LHCN-M2 (cell line): ENCODE measurements at places on chromosomes 6 and 20.

DNA sequence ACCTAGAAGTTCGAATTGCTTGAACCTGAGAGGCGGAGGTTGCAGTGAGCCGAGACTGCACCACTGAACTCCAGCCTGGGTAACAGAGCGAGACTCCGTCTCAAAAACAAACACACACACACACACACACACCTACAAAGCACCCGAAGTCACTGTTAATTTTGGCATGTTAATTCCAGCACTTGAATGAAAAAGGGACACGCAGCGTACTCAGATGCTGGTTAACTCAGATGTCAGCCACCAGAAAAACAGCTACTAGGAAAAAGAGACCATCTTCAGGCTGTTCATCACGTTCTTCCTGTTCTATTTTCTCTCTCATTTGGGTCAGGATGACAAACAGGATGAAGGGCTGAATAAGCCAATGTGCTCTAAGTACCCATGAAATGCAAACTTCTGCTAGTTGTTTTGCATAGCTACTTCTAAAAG is 46.9 kb downstream of the BLOC1S5 start:
- peak; percentile 30 for DNase-seq

GRCh38 chr20:12512755-12513154 is 496.0 kb upstream of the SPTLC3 start:
- no peak for DNase-seq

GRCh38 chr6:38684237-38684636 is 18.7 kb downstream of the GLO1 start:
- DNase-seq: no peak

GRCh38 chr20:45372646-45373352 is 5.3 kb downstream of the TP53TG5 start:
- peak; percentile 64 for DNase-seq

DNA sequence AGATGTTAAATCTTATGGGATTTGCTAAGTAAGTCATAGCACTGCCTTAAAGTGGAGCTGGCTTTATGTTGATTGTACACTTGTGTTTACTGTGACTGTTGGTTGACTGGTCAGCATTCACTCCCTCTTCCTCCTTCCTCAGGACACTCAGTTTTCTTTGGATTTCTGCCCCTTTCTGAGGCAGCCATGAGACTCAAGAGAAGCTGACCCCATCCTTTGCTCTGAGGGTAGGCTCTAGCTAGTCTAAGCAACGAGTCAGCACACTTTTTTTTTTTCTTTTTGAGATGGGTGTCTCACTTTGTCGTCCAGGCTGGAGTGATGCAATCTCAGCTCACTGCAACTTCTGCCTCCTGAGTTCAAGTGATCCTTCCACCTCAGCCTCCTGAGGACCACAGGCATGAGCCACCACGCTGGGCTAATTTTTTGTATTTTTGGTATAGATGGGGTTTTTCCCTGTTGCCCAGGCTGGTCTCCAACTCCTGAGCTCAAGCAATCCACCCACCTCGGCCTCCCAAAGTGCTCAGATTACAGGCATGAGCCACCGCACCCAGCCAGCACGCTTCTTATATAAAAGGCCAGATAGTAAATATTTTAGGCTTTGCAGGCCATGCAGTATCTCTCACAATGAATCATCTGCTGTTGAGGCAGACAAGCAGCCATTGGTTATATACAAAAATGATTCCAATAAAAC is 191.4 kb downstream of the NFATC2 start:
- DNase-seq: peak; percentile 60

DNA sequence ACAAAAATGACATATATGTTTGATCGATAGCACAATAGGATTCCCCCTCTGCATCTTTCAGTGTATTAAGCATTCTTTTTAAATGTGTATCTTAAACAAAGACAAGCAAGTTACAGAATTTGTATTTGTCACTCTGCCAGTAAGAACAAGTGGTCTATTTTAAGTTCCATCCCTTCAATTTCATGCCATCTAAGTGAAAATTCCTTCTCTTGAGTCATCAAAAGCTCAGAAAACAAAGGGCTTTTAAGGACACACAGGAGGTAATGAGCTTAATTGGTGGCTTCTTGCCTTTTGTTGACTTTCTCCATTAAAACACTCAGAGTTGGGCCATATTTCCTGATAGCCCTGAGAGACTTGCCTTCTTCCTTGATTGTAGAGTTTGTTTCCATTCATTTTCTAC is 547.8 kb downstream of the TENT5A start:
- DNase-seq: peak; percentile 64

DNA sequence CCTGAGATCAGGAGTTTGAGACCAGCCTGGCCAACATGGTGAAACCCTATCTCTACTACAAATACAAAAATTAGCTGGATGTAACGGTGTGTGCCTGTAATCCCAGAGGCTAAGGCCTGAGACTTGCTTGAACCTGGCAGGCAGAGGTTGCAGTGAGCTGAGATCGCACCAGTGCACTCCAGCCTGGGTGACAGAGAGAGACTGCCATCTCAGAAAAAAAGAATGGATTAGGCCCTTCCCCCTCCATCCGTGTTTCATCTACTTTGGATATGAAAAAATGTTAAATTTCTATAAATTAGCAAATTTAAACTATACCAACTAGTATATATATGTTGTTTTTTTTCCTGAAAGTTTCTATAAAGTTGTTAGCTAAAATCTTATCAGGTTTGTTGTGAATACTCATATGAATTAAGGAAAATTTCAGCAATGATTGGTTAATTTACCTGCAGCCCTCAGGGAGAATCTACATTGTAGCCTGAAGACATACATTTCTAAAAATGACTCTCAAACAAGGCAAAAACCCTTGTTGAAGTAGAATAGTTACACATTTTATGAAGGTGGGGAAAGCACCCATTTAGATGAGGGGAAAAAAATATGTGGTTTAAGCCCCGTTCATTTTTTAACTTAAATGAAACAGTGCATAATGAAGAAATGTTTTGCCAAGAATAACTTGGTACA is 120.9 kb downstream of the TIAM2 start:
- no peak for DNase-seq

GRCh38 chr6:39778581-39779255 is 13.5 kb upstream of the DAAM2 start:
- DNase-seq: no peak

GRCh38 chr6:30044630-30045029 is 16.4 kb upstream of the POLR1H start:
- DNase-seq: peak; percentile 74

DNA sequence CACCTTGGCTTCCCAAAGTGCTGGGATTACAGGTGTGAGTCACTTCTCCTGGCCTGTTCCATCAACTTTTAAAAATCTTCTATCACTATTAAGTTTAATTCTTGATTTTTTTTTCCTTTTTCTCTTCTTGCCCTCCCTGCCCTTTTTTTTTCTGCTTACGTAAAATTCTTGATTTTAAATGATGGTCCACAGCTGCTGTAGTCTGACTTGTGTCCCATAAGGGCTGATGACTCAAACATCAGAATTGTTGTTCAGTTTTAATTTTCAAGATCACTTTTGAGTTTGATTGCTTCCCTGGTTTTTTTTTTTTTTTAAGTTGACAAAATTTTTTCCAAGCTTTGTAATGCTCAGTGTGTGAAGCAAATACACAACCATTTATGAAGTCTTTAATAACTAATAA is 61.9 kb downstream of the CBFA2T2 start:
- DNase-seq: peak; percentile 84

- DNase-seq: no peak
Observed at GRCh38 chr6:11563793-11564192, 26.2 kb downstream of the TMEM170B start.

DNA sequence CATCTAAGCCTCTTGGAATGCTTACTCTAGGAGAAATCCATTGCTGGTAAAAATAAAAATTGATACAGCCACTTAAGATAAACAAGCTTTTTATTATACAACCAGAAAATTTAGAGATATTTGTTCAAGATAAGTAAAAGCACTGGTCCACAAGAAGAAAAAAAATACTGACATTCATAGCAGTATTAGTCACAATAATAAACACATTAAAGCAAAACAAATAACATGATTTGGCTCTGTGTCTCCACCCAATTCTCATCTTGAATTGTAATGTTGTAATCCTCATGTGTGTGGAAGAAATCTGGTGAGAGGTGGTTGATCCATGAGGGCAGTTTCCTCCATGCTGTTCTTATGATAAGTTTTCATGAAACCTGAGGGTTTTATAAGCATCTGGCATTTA is 1093.5 kb upstream of the ADGRB3 start:
- peak; percentile 37 for DNase-seq

DNA sequence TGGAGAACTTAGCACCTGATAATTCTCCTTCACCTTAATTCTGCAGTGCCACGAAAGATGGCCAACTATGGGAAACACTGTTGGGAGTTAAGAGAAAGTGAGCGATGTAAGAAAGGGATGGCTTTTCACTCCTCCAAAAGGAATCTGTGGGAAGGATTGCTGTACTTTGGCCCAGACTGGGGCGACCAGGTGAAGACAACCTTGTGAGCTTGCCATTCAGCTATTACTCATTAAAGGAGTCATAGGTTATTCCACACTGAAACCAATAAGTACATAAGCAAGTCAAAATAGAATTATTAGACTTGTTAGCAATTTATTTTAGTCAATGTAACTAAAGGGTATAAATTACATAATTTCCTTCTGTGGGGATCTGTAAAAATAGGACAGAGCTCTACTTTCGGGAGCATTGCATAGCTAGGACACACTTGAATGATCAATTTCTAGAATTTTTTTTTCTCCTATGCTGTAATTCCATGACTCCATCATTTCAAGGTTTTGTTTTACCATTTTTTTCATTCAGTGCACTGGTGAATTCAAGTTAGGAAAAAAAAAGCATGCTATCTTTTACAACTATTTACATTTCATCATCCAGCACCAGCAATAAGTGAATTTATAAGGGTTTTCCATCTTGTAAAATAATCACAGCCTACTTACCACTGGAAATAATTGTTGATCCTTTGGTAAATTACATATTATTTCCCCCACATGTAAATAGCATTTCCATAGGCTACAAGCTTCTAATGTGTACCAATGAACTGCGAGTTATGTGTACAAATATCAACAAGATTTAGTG is 231.7 kb downstream of the SIM1 start:
- DNase-seq: no peak

- peak; percentile 15 for DNase-seq
Observed at GRCh38 chr6:165456286-165456685, 146.9 kb upstream of the C6orf118 start.

- DNase-seq: no peak
Observed at GRCh38 chr6:42241915-42242314, 24.3 kb upstream of the MRPS10 start.

DNA sequence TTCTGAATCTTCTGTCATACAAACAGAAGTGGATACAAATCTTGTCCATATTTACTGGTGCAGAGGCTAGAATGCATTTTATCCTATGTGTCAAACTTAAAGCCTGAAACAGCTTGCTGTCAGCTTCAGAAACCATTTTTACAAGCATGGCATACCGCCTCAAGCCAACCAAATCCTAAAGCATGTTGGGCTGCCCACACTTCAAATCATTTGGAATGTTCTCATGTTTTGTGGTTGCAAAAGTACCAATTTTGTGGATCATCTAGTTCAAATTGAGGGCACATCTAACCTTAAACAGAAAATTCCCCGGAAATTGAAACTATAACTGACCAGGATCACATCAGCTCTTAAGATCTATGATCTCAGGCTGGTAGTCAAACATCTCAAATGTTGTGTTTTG is 3.2 kb downstream of the GPR63 start:
- no peak for DNase-seq

DNA sequence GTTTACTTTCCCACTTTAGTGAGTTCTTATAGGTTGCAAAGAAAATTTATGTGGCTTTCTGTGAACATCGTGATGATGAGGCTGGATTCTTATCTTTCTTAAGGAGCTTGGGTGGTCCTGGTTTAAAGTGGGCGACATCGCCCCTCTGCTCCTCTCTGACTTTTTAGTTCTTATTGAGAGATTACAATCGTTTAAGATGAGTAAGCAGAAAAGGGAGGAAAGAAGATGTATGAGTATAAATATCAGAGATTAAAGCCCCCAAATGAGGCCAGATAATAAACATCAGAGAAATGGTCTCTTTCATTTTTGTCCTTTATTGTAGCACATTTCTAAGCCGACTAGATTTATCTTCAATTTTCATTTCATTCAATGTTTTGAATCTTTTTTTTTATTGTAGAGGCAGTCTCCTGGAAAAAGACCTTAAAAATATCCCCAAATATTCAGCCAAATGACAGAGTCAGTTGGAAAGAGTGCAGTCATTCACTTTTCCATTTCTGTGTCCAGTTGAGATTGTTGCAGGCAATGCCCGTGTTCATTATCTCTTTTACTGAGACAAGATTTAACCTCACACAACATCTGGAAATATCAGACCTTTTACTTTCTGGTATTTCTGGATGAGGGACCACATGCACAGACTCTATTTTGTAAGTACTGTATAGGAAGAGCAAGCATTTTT is 62.0 kb upstream of the PDE7B start:
- no peak for DNase-seq

- DNase-seq: peak; percentile 70
Observed at GRCh38 chr6:52839124-52840055, 1.2 kb downstream of the GSTA5 start.

DNA sequence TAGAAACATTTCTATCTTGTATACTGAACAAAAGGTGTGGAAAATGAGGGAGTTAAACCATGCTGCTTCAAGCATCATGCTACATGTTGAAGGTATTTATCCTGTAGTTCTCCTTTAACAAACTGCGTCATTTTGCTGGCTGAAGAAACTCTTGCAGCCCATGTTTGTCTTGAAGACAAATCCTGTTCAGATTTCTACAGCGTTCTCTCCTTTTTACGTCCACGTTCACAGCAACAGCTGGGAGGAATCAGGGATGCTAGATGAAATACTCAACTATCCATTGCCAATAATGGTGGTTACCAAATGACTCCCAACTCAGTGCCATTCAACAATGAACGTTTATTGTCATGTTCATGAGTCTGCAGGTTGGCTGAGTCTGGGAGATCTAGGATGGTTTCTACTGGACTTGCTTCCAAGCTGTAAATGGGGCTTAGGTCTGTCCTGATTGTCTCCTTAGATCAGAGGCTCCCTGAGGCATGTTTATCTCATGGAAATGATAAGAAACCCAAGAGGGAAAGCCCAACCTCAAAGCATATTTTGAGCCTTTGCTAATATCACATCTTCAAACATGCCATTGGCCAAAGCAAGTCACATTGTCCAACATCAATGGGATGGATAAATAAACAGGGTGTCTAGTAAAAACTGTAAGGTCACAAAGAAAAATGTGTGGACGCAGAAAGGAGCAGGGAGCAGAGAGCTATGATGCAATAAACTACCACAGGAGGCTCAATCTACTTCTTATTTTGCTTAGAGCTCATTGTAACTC is 2.7 kb upstream of the PLCB1 start:
- no peak for DNase-seq

DNA sequence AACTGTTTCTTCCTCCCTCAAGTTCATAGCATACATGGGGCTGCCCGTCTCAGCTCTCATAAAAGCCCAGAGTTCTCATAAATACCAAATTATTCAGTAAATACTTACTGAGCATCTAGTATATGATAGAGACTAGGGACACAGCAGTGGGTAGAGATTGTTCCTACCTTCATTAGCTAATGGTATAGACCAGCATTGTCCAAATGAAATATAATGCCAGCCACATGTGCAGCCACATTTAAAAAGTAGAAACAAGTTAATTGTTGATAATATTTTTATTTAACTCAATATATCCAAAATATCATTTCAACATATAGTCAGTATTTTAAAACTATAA is 1.2 kb downstream of the TTLL9 start:
- no peak for DNase-seq

- DNase-seq: no peak
Observed at GRCh38 chr6:159728531-159728964, 1.2 kb downstream of the WTAP start.

GRCh38 chr6:144416244-144416643 is 131.1 kb downstream of the UTRN start:
- no peak for DNase-seq

GRCh38 chr20:61679473-61679872 is 386.2 kb downstream of the TAF4 start:
- DNase-seq: no peak

GRCh38 chr6:1415416-1416063 is 26.2 kb downstream of the FOXF2 start:
- DNase-seq: no peak
